Left kidney (tissue), 8 donors: ENCODE measurements at places on chromosomes 2 and 18.

GRCh38 chr2:101040072-101040471, 38.0 kb downstream of the RPL31 start:
- no peak for DNase-seq

DNA sequence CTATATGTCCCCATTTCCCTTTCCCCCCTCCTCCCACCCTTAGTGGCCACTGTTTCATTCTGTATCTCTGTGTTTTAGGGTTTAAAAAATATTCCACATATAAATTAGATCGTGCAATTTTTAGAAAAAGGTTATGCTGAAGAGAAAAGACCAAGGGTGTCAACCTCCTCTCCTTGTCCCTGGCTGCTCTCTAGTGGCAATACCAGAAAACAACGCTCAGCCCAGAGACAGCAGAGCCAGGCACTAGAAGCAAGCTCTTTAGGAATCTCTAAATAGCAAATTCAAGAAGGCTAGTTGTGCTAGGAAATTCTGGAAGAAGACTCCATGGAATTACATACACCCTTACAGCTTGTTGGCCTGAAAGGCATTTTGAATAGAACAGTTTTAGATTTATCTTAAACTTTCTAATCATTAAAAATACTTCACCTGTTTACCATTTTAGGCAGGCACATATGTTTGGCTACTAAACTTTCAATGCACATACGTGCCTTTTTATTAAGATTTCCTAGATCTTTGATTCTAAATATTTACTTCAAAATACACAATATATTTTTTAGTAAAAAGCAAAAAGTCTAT, 35.1 kb upstream of the RASGRP3 start:
- peak; percentile 53 for DNase-seq

DNA sequence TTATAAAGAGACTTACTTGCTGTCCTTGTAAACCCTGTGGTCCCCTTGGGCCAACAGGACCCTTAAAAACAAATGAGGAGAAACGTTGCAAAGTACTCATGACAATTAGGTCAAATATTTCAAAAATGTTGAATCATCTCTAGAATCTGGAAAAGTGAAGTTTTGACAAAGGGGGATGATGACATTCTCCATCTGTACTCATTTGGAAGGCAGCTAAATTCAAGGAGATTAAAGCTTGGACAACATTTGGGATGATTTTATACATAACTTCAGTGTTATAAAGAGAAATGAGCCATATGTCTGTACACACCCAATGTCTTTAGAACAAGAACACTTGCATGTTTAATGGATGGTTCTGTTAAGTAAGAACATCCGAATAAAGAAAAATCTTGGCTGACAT, 92.9 kb downstream of the COL5A2 start:
- DNase-seq, result peak; percentile 19

DNA sequence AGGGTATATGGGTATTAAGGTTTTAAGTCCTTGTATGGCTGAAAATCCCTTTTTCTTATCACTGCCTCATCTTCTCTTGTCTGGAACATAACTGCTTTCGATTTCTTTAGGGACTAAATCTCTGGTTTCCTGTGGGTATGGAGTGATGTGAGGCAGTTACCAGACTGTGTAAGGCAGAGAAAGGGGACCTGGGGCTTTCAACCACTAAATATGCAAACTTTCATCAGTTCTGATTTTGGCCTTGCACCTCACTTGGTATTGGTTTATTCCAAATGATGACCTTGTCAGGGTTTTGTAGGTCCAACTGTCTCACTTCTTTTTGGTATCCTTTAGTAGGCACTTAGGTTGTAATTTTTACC, 9.3 kb downstream of the MAP4K4 start:
- DNase-seq, result no peak

DNA sequence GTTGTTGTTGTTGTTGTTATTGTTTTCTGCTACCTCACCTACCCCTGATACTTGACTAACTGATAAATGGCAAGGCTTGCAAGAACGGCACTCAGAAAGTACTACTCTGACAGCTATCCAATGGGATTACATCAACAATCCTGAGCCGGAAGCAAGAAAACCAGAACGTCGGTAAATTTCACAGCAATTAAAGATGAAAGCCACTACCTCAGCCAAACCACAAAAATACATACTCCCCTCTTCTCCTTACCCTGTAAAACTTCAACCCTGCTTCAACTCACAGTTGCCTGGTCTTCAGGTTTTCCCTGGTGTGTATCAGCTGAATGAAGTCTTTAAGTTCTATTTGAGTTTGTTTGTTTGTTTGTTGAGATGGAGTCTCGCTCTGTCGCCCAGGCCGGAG, 293.7 kb upstream of the RND3 start:
- DNase-seq, result no peak

GRCh38 chr2:222320436-222321395, 21.9 kb upstream of the PAX3 start:
- no peak for DNase-seq

DNA sequence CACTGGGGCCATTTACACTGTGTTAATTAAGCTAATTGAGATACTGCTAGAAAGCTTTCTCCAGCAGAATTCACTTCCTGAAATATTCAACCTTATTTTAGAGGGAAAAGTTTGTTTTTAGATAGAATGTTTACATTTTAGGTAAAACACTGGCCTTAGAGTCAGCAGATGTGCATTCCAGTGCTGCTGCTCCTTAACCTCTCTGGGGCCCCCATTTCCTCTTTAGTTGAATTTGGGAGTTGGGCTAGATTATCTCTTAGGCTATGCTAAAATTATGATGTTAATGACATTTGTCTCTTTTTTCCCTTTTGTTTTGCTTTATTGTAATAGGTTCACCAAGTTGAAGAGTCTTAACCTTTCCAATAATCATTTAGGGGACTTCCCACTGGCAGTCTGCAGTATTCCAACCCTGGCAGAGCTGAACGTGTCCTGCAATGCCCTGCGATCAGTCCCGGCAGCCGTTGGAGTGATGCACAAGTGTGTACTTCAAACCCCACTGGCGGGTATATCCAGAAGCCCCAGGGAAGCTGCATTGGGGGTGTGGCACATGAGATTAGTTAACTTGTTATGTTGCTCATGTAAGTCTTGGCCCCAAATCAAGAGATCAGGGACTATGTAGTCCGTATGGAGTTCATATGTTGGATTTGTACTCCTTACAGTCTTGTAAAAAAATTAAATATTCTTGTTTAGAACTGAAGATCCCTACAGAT, 179.5 kb downstream of the PHLPP1 start:
- DNase-seq, result no peak

DNA sequence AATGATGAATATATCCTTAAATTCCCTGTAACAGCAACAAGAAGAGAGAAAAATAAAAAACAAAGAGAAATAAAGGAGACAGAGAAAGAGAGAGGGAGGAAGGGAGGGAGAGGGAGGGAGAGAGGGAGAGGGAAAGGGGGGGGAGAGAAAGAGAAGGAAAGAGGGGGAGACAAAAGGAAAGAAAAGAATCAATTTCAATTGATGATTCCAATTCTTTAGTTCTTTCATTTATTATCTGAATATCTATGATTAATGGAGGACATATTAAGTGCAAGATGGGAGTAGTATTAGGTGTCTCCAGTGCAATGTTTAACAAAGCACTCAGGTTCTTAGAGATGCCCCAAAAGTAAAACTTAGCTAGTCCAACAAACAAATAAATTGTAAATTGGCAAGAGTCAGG, 97.2 kb upstream of the DPP10 start:
- no peak for DNase-seq

- DNase-seq, result no peak
Measured at GRCh38 chr2:235406430-235406829, 87.4 kb upstream of the AGAP1 start.

GRCh38 chr2:238101891-238102841, 2.0 kb downstream of the ESPNL start:
- no peak for DNase-seq

DNA sequence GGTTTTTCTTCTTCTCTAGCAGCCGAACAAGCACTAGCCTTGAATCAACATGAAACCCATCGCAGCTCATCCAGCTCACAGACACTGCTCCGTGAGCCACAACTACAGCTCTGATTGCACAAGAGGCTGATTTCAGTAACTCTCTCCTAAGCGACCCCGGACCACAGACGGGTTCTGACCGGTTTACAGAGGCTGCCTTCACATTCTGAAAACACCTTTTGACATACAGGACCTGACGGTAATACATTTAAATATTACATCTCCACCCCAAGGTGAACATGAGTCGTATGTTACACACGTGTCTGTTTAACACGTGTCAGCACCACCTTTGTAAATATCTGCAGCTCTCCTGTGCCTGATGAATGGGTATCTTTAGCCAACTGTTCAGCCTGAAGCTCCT, 120.7 kb downstream of the TMEM18 start:
- DNase-seq, result no peak

DNA sequence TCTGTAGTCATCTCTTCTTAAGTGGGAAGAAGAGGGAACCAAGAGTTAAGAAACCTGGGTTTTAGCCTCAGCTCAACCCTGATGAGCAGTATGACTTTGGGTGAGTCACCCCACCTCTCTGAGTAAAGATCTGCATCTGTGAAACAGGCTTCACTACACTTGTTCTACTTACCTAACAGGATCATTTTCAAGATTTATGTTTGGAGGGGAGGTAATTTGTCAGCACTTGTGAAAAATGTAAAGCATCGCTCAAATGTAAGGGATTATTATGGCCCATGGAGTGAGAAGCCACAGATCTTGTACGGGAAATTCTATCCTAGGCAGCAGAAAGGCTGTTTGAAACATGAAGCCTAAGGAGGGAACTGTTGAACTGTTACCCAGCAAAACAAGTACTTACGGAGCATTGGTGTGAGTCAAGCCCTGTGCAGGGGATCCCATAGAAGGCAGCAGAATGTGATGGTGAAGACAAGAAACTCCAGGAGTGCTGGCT, 160.6 kb downstream of the PRKCE start:
- no peak for DNase-seq

- DNase-seq, result no peak
Measured at GRCh38 chr18:13615432-13615861, 110.9 kb downstream of the FAM210A start.

DNA sequence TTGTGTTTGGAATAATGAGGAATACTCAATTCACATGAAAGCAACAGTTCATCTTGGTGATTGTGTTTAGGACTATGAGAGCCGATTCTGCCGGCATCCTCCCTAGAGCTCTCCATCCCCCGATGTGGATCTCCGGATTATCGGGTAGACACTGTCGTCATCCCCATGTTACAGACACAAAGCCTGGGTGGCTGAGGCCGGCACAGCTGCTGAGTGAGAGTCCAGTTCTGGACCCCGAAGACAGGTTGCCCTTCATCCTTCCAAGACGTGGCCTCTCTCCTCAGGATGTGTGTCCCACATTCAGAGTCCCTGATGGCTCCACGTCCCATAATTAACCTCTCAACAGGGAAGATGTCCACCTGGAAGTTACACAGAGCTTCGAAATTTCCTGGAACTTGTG, 129.3 kb downstream of the HDAC4 start:
- DNase-seq, result no peak

DNA sequence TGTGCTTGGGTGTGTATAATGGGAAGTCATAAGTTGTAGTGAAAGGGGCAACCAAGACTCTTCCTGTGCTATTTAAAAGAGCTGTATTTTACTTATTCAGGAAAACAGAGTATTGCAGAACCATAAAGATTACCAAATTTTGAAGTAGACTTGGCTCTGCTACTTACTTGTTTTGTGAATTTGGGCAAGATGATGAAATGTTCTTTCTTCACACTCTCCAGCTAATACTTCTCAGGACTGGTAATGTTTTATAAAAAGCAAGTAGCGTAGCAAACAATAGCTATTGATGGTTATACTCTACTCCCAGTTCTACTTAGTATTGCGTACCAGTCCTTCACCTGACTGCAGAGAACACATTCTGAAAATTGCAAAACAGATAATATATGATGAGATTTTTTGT, 374.1 kb downstream of the ARHGAP15 start:
- DNase-seq, result no peak

GRCh38 chr18:4196351-4196750, 258.8 kb downstream of the DLGAP1 start:
- no peak for DNase-seq

DNA sequence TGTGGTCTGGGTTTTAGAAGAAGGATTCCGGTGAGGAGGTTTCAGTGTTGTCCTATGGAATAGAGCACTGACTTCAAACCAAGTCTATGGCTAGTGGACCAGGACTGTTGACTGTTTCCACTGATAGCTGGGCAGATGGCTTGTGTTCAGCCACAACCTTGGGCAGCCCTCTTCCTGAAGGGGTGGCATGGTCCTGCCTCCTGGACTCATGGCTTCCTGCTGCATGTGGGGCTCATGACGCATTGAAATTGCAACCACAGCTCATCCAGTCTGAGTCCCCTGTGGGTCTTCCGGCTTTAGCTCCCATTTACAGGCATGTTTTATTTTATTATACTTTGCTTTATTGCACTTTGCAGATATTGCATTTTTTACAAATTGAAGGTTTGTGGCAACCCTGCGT, 105.0 kb downstream of the B3GNT2 start:
- no peak for DNase-seq

- DNase-seq, result no peak
Measured at GRCh38 chr2:117691595-117691994, 122.9 kb upstream of the DDX18 start.

- DNase-seq, result no peak
Measured at GRCh38 chr2:151658081-151658480, 76.2 kb downstream of the NEB start.

DNA sequence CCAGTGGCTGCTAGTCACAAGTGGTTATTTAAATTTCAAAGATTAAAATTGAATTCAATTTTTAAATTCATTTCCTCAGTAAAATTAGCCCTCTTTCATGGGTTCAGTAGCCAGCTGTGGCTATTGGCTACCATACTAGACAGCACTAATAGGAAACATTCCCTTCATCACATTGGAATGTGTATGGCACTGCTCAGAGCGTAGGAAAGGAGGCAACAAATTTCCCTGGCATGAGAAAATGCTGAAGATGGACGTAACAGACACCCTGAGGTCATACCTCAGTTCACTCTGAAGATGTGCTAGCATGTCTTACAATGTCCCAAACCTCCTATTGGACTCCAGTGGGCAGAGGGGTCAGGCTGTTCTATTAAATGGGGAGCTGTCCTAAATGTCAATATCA, 96.4 kb downstream of the C1QL2 start:
- DNase-seq, result no peak

DNA sequence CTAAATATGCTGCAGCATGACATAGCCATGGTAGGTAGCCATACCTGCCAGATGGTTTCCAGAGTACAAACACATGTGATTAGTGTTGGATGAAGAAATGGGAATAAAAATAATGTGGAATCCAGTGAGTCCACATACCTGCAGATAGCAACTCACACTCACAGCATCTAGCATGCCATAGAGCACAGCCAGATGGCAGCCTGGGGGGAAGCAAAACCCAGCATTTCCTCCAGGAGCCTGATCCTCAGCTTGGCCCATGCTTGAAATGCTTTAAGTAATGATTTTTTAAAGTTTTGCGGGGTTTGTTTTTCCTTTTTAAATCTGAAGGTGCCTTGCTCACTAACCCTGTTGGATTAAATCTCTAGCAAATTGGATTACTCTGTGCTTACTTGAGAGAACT, 535.1 kb downstream of the STK39 start:
- DNase-seq, result no peak

- no peak for DNase-seq
Measured at GRCh38 chr2:240906141-240906910, at the start of gene CROCC2. CROCC2 (plus strand) TSS chr2:240906336; CDS start chr2:240906514, 178 bp downstream.

- DNase-seq, result no peak
Measured at GRCh38 chr18:79531386-79531785, 135.7 kb downstream of the NFATC1 start.

GRCh38 chr18:10252952-10253705, 201.3 kb upstream of the APCDD1 start:
- no peak for DNase-seq

GRCh38 chr2:98658816-98659490, 50.6 kb downstream of the UNC50 start:
- DNase-seq, result no peak
